ENCODE measurements at places on chromosomes 1 and 21.

GRCh38 chr1:3749512-3749911 is 2.7 kb upstream of the CCDC27 start:
- DNase-seq = no peak

- no peak for DNase-seq
Observed at GRCh38 chr1:226781937-226782609, 43.0 kb upstream of the ITPKB start.

GRCh38 chr1:12173631-12174121 is 6.9 kb downstream of the TNFRSF1B start:
- DNase-seq = no peak

GRCh38 chr1:203600782-203601513 is 25.7 kb upstream of the ATP2B4 start:
- DNase-seq = no peak

DNA sequence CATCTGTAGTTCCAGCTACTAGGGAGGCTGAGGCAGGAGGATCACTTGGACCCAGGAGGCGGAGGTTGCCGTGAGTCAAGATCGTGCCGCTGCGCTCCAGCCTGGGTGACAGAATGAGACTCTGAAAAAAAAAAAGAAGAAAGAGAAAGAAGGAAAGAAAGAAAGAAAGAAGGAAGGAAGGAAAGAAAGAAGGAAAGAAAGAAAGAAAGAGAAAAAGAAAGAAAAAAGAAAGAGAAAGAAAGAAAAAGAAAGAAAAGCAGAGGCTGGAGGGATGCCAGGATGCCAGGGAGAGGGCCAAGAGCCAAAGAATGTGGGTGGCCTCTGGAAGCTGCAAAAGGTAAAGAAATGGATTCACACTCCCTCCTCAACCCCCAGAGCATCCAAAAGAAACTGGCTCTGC is 8.2 kb upstream of the KCNE2 start:
- DNase-seq = no peak

- DNase-seq = peak; percentile 85
Observed at GRCh38 chr21:26170471-26171257, at the start of gene APP. Gene APP (minus strand): TSS chr21:26170770. CDS start chr21:26170620, 150 bp downstream.

DNA sequence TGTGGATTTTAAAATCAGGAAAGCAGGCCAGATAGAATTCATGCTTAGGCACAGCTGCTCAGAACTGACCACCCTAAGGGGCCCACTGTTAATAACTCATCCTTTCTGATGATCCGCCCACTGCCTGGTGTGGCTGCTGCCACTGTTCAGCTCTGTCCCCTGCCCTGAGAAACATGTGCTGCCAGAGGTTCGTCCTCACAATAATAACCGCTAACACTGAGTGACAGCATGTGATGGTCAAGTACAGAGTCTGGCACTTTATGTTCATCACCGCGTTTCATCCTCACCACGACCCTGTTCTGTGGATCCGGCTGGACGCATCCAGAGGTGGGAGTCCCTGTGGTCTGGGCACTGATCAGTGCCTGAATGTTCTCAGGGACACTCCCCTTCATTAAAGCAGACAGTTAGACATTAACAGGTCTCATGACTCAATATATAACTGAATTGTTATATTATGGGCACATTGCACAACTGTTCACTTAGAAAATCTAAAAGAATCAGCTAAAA is 108.6 kb downstream of the SIM2 start:
- no peak for DNase-seq

- DNase-seq = no peak
Observed at GRCh38 chr1:106889583-106889982, 166.9 kb upstream of the PRMT6 start.

DNA sequence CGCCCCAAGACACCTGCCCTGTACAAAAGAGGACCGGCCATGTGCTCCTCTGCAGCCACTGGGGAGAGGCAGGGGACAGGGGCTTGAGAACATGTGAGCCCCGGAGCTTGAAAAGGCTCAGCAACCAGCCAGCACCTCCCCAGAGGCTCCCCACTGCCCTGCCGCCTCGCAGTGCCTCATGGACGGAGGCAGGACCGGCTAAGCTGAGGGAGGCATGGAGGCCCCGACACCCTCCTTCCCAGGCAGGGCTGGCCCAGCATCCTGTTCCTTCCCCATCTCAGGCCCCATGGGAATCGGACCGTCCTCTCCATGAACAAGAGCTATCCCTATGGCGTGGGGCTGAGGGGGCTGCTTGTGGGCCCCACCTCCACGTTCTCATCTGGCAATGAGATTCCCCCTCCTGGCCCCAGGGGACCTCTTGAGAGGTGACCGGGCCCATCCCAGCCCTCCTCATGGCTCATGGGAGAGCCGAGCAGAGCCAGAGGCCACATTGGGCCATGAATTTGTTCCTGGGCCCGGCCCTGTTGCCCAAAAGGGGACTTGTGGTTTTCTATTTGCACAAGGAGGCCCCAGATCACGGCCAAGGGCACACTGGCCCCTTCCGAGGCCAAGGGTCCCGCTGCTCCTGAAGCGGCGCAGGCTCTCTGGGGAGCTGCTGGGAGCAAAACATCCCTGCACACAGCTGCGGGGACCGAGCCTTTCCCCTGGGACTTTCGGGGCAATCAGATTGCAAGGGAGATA is 65.2 kb upstream of the ARHGEF16 start:
- DNase-seq = no peak

DNA sequence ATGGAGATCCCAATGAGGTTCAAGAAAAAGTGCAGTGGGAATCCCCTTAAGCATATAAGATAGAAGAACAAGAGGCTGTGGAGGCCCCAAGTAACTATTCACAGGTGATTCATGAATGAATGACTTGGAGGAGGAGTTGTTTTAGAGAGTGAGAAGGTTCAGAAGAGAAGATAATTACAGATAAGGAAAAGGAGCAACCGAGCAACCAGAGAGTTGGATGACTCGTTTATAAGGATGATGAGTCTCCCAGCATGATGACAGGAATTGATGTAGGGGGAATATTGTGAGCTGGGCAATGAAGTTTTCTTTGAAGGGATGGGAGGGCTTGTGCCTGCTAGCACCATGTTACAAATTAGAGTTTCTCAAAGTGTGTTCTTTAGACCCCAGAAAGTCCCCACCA is 9.8 kb downstream of the C8A start:
- DNase-seq = no peak

DNA sequence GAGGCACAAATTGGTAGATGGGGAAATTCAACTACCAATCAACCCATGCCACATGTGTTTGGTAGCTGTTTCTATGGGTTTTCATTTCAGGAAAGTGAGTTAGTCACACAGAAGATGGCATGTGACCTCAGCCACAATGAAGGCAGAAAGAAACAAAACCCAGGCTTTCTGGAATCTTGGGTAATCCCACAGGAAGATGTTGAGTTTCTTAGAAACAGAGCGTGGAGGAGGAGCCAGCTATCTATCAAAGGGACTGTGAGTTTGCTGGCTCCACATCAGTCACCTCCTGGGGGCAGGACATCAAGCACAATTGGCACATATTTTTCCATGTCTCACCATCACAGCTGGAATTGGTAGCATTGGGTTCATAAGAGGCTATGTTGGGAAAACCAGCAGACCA is 188.9 kb upstream of the PLXNA2 start:
- DNase-seq = no peak

DNA sequence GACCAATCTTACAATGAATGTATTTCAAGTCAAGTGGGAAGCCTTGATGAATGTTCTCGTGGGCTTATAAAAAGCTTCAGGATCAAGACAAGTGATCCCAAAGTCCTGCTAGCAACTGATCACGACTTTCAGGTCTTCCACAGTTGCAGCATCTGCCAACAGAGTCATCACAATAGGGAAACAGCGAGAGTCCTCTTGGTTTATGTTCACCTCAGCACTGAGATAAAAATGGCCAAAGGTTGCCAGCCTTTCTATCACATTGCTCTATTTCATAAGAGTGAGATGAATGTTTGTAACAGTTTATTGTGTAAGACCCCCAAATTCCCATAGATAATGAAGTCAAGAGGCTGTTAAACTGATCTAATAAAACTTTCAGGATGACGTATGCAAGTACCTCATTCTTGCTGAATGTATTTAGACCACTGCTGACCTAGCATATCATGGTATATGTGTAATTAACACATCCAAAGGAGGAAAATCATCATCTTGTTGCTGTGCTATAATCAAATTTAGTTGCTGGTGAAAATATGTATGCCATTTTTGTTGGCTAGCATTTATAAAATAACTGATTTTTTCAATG is 150.6 kb downstream of the TGFBR3 start:
- no peak for DNase-seq

GRCh38 chr1:237562242-237562823 is 328.4 kb downstream of the ZP4 start:
- peak; percentile 10 for DNase-seq

DNA sequence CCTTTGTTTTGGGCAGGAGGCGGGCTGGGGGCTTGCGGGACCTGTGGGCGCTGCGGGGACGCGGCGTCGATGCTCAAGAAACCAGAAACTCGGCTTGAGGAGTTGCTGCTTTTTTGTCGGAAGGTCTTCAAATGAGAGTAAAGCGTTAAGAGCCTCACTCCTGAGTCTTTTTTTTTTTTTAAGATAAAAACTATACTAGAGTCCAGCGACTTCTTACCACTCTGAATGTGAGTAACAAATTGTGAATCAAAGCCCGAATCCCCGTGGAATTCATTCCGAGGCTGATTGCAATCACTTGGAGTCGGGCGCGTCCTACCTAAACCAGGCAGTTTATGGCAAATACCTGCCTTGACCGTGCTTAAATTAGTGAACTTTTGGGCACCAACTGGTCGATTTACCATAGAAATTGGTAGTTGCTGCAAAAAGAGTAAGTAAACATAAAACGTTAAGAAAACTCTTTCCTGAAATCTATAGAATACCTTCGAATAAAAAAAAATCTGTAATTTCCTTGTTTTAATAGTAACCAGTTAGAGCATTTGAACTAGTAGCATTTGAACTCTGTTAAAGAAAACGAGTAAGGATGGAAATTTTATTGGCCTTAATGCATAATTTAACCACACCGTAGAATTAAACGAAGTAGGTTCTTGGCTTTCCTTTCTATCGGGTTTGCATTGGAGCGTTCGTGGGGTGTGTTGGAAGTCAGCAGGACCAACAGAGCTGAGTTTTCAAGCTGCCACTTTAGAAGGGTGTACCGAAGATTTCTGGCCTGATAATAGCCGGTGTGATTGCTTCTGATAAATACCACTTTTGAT is 769 bp downstream of the GPSM2 start:
- DNase-seq = peak; percentile 13

GRCh38 chr1:34690269-34690668 is 64.6 kb upstream of the GJB5 start:
- no peak for DNase-seq

DNA sequence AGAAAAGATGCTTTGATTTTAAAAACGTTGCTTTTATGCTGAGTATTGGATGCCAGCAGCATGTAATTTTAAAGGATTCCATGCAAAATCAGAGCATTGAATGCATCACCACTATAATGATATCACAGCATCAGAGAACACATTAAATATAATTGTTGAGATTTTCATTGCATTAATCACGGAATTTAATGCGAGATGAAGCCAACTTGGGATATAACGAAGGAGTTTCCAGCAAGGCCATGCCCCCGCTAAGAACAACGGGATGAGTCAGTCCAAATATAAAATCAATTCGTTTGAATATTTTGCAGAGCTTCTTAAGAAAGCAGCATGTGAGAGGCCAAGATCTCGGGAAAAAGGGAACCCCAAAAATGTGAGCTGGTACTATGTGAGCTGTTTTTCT is 423.4 kb upstream of the CHRM3 start:
- no peak for DNase-seq

GRCh38 chr1:173353350-173353749 is 123.8 kb upstream of the PRDX6 start:
- no peak for DNase-seq

DNA sequence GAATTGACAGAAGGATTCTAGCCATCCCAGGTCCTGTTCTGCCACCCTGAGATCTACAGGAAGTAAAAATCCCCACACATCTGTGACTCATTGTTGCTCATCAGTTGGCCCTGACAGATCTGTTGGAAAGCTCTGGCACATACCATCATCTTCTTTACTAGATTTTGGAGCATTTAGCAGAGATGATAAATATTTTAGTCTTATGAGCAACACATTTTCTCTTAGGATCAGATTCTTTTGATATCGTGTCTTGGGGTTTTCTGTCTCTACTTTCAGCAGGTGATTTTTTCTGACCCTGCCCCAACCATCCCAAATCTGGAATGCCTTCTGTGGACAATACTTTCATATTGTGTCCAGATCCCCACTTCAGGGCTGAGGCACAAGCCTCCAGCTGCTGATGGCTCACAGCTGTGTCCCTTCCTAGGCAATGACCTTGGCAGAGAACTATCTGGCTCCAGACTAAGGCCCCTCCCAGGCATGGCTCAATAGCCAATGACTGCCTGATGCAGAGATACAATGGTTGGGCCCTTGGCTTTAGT is 102.8 kb downstream of the GDAP2 start:
- no peak for DNase-seq

GRCh38 chr21:21018821-21019220 is 20.6 kb downstream of the NCAM2 start:
- DNase-seq = no peak

- DNase-seq = no peak
Observed at GRCh38 chr1:145892486-145893087, 6.9 kb upstream of the ANKRD35 start.

- DNase-seq = no peak
Observed at GRCh38 chr1:65372557-65372956, 47.9 kb upstream of the LEPR start.

- no peak for DNase-seq
Observed at GRCh38 chr1:11720525-11720924, 15.4 kb upstream of the AGTRAP start.

DNA sequence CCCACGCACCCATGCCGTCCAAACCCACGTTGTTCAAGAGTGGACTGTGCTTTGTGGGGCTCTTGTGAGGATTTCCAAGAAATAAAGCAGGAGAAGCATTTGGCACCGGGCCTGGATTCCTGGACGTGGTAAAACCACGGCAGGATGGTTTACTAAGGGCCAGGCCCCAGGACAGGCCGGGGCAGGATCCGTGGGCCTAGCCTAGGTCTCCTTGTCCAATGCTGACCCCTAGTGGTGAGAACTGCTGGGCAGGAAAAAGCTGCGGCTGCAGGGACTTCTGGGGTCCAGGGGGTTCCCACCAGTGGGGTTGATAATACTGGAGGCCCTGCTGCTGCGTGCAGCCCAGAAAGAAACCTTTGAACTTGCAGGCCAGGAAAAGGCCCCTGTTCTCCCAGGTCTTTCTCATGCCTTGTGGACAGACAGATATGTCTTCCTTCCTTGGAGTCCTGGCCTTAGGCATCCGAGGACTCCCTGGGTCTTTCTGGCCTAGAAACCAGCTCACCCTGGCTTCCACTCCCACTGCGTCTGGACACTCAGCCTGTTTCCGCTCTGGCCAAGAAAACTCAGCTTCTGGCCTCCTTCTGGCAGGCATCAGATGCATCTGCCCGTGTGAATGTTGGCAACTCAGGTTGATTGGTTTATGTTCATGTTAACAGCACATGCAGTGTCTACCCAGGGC is 106.9 kb upstream of the TMEM51 start:
- DNase-seq = peak; percentile 93

GRCh38 chr1:29196863-29197589 is 15.3 kb upstream of the SRSF4 start:
- no peak for DNase-seq

- peak; percentile 66 for DNase-seq
Observed at GRCh38 chr1:176949033-176949662, 215.4 kb downstream of the ASTN1 start.

GRCh38 chr1:94011709-94012595 is 102.7 kb upstream of the GCLM start:
- no peak for DNase-seq

- DNase-seq = no peak
Observed at GRCh38 chr1:103333141-103333540, 192.4 kb upstream of the RNPC3 start.
